Right cardiac atrium (tissue), 5 donors: ENCODE measurements at places on chromosomes 6 and 20. TPM values are rescaled to one million over a fixed set of nuclear protein-coding genes. Genes with fewer than 3 reads are reported as not detected.
A peak's percentile ranks its signal among the peaks of the same experiment; 100 is the strongest.

GRCh38 chr6:119303164-119303887 lies 46.2 kb downstream of the MAN1A1 start:
- DNase-seq = no peak

The DEFB127 gene
- not detected for total RNA-seq

GRCh38 chr6:64014595-64014994 lies 379.0 kb downstream of the PHF3 start:
- DNase-seq = no peak

DNA sequence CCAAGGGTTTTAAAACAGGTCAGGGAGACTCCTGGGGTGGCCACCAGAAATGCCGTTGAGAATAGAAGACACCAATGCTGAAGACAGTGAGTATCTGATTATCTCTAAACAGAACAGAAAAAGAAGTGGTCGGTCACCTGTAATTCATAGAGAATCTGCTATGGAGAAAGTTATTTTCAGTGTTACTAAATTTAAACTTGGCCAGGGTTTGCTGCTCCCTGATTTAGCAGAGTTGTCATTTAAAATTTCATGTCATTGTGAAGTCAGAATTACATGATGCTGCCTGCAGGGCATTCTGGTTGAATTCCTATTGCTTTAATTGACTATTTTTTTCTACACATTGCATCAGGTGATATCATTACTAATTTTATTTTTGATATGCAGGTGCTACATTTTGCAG lies 114.1 kb downstream of the HS3ST5 start:
- DNase-seq = no peak

DNA sequence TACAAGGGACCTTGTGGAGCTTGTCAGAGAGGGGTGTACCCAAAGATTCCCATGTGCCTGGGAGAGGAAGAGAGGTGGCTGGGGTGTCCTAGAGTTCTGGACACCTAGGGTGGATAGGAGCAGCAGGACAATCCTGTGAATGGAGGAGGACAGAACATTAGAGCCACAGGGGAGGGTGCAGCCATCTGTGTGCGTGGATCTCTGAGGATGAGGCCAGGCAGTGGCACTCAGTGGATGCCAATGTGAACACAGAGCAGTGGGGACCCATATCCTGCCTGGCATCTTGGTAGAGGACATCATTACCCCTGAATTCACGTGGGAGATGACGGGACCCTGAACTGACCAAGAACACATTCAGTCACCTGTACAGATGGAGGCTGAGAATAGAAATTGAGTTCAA lies 205.3 kb downstream of the CD83 start:
- no peak for DNase-seq

The KHDRBS2 gene
- total RNA-seq = 0.09 TPM

The MCHR2 gene
- not detected for total RNA-seq

The KIF16B gene
- 17.3 TPM for total RNA-seq

DNA sequence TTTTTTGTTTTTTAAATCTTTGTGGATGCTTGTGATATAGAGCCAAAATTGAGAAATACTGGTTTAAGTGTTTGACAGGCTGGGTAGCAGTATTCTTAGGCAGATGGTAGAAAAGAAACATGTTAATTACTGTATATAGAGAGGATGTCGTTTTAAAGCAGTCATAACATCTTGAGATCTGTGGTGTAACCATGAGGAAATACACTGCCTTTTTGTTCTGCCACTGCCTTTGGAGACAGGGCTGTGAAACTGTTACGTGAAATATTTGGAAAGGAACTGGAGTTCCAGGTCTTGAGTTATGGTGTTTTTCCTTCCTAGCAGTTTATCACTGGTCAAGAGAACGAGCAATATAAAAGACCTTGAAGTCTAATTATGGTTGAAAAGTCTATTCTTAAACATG lies 19.5 kb downstream of the STXBP5 start:
- DNase-seq = no peak

- peak; percentile 43 for DNase-seq
Observed at GRCh38 chr20:38144598-38144973, 20.5 kb downstream of the TGM2 start.
